Bronchial smooth muscle cell (primary cell): ENCODE measurements at places on chromosomes 13 and 19. TPM values are rescaled to one million over a fixed set of nuclear protein-coding genes. Genes with fewer than 3 reads are reported as not detected.

The KASH5 gene
- not detected in 2 replicates for total RNA-seq

The LRRC8E gene
- 4.2 and 5.8 TPM in 2 replicates for total RNA-seq

The EID2B gene
- total RNA-seq: 2.1 and 3.8 TPM in 2 replicates

The OLFM2 gene
- 2.8 and 3.2 TPM in 2 replicates for total RNA-seq
